ENCODE measurements at places on chromosomes 7 and 10.

- no peak for DNase-seq
Measured at GRCh38 chr7:79386688-79387422, 66.6 kb downstream of the MAGI2 start.

DNA sequence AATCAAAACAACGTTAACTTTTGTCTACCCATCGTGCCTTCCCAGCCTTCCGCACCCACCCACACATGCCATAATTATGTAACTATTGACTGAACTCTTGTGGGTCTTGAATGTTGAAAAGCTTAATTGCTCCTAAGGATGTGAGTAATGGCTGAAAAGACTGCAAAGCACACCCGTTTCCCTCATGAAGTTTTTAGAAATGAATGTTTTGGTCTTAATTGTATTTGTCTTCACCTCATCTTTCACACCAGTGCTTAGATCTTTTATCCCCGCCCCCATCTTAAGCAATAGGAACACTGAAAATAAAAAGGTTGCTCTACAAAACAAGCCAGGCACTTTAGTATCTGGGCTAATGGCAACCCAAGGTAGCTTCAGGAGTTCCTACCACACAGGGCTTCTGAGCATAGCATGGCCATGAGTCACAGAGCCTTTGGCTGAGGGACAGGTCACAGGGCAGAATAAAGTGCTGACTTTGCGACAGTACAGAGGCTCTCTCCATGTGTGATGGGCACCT is 690.5 kb downstream of the PARD3 start:
- DNase-seq: no peak

GRCh38 chr10:47282657-47283018 is 17.4 kb upstream of the GDF10 start:
- no peak for DNase-seq

DNA sequence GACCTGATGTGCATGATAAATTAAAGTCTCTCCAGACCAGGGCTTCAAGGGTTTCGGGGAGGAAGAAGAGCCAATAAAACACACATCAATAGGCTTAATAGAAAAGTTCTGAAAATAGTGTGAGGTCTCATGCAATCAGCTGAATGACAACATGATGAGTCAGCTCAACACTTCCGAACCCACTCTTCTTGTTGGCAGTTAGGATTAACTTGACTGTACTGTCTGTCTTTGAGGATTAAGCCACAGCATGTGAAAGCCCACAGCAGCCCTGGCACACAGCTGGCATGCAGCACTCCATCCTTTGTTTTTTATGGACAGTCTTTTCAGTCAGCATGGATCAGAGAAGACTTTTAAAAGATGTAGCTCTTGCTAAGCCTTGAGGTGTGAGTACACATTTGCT is 526.9 kb upstream of the VSTM2A start:
- DNase-seq: no peak

DNA sequence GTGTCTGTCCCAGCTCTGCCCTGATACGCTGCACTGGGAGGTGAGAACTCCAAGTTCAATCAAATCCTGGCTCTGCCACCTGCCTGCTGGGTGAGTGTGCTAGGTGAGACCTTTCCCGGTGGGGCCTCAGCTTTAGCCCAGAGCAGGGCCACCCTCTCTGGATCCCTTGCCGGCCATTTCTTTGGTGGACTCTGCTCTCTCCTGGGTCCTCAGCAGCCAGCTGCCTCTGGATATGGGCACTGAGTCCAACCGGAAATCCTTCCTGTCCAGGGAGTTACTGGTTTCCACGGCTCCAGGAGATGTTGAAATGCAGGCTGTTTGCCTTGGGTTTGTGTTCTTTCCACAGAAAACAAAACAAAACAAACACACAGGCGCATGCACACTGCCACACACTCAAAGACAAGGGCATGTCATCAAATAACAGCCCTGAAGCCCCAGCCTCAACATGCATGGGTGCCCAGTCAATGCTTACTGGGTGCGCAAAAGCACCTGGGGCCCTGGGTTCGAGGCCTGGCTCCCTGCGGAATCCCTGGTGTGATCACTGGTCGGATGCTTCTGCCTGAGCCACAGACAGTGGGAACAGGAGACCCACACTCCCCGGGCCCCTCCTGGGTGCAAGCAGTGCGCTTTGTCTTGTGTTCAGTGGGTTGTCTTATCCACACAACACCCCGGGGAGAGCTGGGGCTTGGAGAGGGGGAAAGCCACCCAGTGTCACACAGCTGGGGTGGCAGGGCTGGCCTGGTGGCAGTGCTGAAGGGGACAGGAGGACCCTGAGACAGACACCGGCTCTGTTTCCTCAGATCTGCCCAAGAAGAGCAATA is 33.1 kb downstream of the PPIF start:
- DNase-seq: no peak

- DNase-seq: no peak
Measured at GRCh38 chr10:35607475-35608327, 2.6 kb downstream of the GJD4 start.

Measured in NCI-H2081 treated with DMSO at 0.1 percent for 48 hours (cell line).